ENCODE measurements at places on chromosomes 13 and 19.

- no peak for DNase-seq
These were observed 1.4 kb downstream of the ANKRD10 start for GRCh38 chr13:110913322-110914080.

- peak; percentile 80 for DNase-seq
These were observed at the start of gene ESD for GRCh38 chr13:46796515-46797474. Gene ESD, minus strand, starts transcription at chr13:46797161. Its CDS starts 5,748 bp downstream, at chr13:46791413.

GRCh38 chr19:20612711-20613316, 47.2 kb upstream of the ZNF737 start:
- no peak for DNase-seq

GRCh38 chr19:656751-657559, 6.1 kb downstream of the RNF126 start:
- no peak for DNase-seq

DNA sequence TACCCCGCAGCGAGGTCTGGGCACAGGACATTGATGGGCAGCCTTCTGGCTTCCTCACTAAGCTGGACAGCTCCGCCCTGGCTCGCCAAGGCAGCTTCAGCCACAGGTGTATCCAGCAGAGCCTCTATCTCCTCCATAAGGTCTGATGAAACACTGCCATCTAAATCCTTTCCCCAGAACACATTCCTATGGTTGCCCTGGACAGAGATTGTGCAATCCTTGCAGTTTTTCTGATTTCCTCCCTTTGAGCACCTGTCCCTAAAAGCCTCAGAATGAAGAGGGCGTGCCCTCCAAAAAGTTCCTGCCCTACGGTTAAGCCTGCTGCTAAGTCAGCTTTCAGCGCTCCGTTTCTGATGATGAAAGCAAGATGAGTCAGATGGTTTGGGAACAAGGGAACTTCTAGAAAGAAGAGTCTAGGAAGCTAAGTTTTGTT, 21.0 kb downstream of the CLEC4M start:
- DNase-seq: no peak

GRCh38 chr13:99690426-99691174, 189.3 kb downstream of the TM9SF2 start:
- no peak for DNase-seq

DNA sequence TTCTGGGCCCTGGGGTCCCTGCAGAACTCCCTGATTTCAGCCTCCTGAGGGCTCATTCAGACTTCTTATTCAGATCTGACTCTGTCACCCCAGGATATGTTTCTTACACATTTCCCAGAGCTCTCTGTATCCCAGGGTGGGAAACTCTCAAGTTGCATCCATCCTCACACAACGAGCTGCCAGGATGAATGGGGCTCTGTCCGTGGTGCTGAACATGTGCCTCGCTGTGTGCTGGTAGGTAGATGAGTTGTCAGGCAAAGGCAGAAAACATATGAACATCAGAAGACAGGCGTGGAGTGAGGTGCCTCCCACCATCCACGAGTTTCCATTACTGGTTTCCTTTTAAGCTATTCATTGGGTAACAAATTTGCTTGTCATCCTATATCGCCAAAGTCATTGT, 11.4 kb upstream of the IGFL1 start:
- DNase-seq: no peak

DNA sequence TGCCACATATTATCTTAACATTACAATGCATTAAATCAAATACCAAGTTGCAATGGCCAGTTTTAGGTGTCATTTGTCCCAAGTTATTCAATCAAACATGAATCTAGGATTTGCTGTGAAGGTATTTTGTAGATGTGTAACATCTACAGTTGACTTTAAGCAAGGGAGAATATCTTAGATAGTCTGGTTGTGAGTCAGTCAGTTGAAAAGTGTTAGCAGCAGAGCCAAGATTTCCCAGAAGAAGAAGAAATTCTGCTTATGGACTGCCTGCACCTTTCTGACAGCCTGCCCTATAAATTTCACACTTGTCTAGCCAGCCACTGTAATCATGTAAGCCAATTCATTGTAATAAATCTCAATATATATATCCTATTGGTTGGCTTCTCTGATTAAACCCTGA, 41.3 kb upstream of the INTS6 start:
- no peak for DNase-seq

GRCh38 chr13:25819856-25820530, 231.8 kb downstream of the SHISA2 start:
- DNase-seq: no peak

DNA sequence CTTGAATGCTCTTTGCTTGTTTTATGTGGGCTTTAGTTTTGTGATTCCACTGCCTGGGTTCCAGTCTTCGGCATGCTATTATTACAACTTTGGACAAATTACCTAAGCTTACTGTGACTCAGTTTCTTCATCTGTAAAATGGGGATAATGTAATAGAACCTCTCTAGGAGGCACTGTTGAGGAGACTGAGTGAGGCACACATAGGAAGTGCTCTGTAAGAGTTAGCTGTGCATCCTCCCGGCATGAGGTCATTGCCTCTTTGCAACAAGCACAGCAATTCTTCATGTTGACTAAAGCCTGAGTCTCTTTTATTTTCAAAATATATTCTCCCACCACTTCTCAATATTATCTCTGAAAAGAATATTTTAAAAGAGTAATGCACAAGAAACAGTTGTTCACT, 227.4 kb downstream of the DLEU7 start:
- no peak for DNase-seq

GRCh38 chr19:40365010-40365409, 16.5 kb downstream of the PLD3 start:
- no peak for DNase-seq

DNA sequence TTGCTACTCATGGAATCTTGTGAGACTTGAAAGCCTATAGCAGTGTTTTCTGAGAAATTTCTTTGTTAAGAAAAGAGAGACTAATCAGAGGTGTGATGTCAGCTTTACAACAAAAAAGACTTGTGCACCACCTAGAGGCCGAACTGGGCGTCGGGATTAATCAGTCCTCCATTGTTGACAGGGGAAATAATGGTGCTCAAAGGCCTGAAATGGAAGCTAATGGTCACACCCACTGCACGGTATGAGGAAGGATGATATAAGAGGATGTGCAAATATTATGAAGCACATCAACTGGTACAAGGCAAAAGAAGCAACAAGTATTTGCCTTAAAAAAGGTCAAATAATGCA, 480.2 kb upstream of the MIR17HG start:
- no peak for DNase-seq

- no peak for DNase-seq
These were observed 6.1 kb downstream of the ZNF700 start for GRCh38 chr19:11931051-11931450.

- no peak for DNase-seq
These were observed 25.2 kb upstream of the KATNAL1 start for GRCh38 chr13:30332456-30333143.

- DNase-seq: no peak
These were observed 7.4 kb upstream of the CEACAM18 start for GRCh38 chr19:51470966-51471365.

DNA sequence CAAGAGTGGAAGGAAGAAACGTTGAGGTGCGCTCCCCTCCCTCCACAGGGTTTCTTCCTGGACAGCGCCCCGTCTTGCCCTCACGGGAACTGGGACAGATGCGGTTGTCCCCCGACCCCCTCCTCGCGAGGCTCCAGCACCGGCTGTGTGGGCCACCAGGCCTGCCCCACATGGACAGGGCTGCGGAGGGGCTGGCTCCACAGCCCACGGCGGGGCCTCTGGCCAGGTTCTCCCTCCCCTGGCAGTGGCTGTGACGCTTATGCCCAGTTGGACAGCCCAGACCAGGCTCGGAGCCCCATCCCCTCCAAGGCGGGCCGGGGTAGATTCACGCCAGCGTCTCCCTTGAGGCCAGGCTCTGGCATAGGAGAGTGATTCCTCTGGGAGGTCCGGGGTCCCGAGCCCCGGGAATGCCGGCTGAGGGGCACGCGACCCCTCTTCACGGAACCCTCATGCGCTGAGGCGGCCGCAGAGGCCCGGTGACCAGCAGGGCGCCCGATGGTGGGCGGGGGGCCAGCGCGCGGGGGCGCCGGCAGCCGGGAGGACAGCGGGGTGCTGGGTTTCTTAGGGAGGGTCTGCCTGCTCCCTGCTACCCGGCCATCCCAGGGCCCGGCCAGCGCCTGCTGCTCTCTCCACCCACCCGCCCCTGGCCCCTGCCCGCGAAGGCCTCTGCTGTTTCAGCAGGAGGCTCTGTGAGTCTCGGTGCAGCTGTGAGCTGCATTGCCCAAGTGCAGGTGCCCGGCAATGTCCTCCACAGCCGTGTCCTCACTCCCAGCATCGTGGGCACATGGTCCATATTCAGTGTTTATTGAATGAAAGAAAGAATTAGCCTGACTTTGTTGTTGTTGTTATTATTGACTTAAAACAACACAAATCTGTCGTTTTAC, 20.3 kb upstream of the GAS6 start:
- no peak for DNase-seq

DNA sequence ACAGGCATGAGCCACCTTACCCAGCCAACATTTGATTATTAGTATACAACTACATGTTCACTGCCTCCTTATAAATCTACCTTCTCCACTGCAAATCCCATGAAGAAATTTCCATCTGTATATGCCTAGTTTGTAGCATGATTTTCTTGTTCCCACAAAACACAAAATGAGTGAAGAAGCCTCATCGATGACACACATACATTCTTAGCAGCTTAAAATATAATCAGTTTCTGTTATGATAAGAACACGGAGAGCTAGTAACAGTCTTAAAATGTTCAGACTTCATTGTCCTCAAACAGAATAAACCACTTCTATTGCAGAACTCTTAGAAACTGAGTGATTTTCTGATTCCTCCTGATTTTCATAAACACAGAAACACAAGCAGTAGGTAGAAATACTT, 740.5 kb downstream of the PCDH9 start:
- no peak for DNase-seq

DNA sequence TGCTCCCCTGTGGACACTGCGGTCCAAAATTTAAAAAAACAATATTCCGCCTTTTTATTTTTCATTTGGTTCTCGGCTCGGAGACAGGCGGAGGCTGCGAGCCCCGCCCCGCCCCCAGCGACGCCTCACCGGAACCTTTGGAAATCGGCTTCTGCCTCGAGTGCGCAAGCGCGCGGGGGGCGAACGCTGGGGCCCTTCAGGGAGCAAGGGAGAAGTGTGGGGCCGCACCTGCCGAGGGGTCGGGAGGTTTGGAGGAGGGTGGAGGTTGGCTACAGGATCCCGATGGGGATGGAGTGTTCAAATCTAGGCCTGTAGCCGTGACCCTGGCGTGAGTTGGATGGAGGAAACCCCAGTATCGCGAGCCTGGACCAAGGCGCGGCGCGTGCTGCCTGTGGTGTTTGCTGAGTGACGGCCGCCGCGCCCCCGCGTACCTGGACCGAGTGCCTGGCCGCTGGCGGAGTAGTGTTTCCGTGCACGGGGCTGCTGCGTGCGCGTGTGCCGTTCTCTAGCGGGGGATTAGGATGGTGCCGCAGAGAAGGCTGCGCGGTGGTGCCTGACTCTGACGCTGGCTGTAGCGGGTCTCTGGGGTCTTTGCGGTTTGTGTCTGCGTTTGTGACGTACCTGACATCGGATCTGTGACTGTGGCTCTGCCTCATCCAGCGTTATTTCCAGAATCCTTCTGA, 565 bp upstream of the ZFP30 start:
- DNase-seq: peak; percentile 57

DNA sequence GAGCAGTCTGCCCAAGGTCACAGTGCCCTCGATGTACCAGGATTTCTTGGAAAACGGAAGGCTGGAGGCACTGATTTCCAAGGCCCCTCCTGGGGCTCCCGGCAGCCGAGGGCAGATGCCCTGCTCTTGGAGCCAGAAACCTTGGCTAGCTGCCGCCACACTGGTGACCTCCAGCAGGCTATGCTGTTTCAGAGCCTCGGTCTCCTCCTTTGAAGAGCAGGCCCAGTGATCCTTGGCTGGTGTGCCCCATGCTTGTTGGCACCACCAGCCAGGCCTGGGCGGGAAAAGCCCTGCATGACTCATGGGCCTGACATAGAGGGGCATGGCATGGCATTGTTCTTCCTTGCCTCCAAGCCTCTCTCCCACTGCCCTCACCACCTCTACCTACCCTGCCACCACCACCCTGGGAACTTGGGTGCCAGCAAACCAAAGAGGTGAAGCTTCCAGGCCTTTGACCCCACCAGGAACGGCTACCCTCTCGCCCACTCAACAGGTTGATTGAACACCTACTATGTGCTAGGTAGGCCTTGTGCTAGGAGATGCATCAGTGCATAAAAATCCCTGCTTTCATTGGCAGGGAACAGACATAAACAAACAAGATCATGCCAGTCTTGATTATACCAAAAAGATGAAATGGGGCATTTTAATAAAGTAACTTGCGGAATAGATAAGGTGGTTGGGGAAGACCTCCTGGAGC, 1.6 kb upstream of the CLEC11A start:
- DNase-seq: no peak

GRCh38 chr13:29918845-29919244, 68.4 kb upstream of the UBL3 start:
- no peak for DNase-seq

- DNase-seq: no peak
These were observed 283.1 kb downstream of the MTUS2 start for GRCh38 chr13:29103065-29103800.

GRCh38 chr13:101346161-101346560, 70.1 kb downstream of the NALCN start:
- no peak for DNase-seq

GRCh38 chr13:62760724-62761123, 1345.1 kb upstream of the PCDH20 start:
- no peak for DNase-seq

- DNase-seq: no peak
These were observed 26.3 kb upstream of the ZNF492 start for GRCh38 chr19:22607653-22608430.

GRCh38 chr19:40799558-40800338, 757 bp downstream of the EGLN2 start:
- DNase-seq: no peak

DNA sequence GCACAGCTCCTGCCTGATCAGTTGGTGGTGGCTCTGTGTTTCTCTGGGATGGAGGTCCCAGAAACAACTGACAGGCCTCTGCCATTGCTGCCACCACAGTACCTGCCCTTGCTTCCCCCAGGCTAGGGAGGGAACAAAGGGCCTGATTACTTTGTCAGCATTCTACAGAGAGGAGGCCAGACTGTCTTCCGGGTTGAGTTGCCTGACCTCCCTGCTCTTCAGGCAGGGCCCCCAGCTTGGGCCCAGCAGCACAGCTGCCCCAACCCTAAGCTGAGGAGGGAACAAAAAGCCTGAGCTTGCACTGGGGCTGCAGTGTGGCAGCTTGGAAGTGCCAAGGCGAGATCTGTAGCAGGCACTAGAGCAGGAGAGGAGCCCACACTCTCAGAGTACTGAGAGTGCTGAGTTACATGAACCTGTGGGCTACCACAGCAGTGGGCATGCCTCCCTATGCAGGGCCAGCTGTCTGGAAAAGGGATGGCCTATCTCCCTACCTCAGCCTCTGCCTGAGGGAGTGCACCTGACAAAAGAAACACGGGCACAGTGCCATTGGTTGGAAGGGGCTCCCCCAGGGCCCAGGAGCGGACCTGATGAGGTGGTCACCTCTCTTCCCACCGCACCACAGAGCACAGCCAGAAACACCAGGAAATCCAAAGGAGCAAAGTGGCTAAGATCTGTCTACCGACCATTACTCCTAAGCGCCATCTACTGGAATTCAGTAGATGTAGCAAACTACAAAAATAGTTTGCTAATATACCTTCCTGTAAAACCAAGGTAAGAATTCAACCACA, 24.4 kb downstream of the SLC25A15 start:
- no peak for DNase-seq
